Activated effector memory CD4-positive, alpha-beta T cell treated with Interleukin-2 at 50 U/mL for 16 hours (primary cell): ENCODE measurements at places on chromosomes 4 and X.

- no peak for DNase-seq
These were observed at the start of gene GABRQ for GRCh38 chrX:152637649-152638442. TSS of gene GABRQ (plus strand) at chrX:152637895. CDS start at chrX:152638203, 308 bp downstream.

DNA sequence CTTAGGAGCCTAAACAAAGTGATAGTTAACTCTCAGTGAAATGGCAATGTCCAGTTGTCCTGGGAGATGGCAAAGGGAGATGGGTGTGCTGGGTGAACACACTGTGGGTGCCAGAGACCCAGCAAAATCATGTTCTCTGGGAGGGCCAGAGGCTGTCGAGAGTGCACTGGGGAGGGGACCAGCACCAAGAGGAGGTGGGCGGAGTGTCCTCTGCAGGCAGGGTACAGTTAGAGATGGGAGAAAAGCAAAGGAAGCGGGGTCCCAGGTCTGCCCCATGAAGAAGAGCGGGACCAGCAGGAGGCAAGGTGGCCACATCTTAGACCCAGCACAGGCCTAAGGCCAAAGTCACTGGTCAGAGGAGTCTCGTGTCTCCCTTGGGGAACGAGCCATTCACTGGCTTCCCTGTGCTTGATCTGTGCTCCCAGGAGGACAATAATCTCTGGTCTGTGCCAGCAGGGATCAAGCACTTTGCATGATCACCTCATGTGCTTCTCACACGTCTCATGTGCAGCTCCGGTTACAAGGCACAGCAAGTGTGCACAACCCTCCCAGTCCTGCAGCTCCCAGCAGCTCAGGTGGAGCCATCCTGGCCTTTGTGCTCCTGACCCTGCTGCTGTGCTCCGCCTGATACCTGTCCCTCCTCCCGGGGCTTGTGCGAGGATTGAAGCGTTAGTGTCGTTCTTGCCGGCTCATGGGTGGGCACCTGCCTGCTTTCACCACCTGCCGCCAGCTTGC, 100.9 kb downstream of the FAM53A start:
- no peak for DNase-seq

GRCh38 chrX:15515931-15516330, 15.3 kb downstream of the BMX start:
- DNase-seq, result no peak

DNA sequence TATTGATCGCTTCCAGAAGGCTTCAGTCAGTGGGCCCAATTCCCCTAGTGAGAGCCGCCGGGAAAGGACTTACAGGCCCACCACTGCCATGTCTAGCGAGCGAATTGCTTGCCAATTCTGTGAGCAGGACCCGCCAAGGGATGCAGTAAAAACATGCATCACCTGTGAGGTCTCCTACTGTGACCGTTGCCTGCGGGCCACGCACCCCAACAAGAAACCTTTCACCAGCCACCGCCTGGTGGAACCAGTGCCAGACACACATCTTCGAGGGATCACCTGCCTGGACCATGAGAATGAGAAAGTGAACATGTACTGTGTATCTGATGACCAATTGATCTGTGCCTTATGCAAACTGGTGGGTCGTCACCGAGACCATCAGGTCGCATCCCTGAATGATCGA, 15.3 kb downstream of the MID2 start:
- DNase-seq, result no peak

DNA sequence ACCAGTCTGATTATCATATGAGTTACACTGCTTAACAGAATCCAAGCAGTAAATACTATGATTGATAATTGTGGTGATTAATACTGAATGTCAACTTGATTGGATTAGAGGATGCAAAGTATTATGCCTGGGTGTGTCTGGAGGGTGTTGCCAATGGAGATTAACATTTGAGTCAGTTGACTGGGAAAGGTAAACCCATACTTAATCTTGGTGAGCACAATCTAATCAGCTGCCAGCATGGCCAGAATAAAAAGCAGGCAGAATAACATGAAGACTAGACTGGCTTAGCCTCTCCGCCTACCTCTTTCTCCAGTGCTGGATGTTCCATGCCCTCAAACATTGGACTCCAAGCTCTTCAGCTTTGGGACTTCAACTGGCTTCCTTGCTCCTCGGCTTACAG, 961.3 kb downstream of the ADGRL3 start:
- DNase-seq, result no peak

- DNase-seq, result no peak
These were observed 4.7 kb upstream of the PGRMC2 start for GRCh38 chr4:128292349-128292748.

- DNase-seq, result no peak
These were observed 695.2 kb downstream of the GRXCR1 start for GRCh38 chr4:43587758-43588157.

DNA sequence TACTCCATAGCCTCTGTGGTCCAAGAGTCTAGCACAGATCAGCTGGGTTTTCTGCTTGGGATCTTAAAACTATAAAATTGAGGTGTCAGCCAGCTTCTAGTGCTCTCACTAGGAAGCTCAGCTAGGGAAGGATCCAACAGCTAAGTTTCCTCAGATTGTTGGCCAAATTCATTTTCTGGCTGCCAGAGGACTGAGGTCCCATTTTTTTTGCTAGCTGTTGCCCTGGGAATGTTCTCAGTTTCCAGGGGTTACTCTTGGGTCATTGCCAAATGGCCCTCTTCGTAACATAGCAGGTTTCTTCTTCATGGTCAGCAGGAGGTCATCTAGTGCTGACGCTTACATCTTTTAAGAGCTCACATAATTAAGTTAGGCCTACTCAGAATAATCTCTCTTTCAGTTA, 2178.2 kb downstream of the ARAP2 start:
- no peak for DNase-seq

DNA sequence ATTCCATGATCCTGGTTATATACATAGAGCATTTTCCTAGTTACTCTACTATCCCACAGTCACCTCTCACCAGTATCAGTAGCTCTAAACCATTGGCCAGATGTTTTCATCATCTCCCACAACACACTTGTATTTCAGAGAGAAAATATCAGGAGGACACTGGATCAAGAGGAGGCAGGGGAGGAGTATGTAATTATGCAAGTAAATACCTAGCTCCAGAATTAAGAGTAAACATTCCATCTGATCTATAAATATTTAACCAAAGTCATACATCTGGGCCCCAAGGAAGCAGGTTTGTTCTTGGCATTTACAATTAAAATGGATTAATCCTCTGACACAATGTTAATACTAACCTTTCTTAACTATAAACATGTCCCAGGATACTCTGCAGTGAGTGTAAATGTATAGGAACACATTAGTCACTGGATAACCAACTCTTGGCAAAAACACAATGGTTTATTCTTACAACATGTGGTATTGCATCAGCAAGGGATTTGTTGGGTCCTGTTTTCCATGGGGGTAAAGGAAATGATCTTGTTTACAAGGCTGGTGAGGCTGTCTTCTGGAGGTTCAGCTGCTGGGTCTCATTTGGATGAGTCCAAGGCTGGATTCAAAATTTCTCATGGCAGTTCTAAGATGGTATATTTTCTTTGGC, 170.1 kb downstream of the ATG4A start:
- no peak for DNase-seq

- DNase-seq, result no peak
These were observed 25.8 kb downstream of the GABRA4 start for GRCh38 chr4:46967631-46968030.

GRCh38 chr4:138669479-138670315, 345.9 kb upstream of the NOCT start:
- no peak for DNase-seq

DNA sequence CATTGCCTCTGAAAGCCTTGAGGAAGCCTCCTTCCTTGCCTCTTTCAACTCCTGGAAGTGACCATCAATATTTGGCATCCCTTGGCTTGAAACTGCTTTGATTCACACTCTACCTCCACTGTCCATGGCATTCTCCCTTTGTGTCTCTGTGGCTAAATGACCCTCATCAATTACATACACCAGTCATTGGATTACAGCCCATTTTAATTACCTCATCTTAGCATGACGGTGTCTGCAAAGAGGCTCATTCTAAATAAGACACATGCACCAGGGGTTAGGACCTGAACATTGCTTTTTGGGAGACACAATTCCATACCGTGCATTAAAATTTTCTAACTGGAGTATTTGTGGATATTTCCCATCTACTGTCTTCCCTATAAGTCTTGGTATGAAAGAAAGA, 60.7 kb upstream of the FAM9A start:
- DNase-seq, result no peak

DNA sequence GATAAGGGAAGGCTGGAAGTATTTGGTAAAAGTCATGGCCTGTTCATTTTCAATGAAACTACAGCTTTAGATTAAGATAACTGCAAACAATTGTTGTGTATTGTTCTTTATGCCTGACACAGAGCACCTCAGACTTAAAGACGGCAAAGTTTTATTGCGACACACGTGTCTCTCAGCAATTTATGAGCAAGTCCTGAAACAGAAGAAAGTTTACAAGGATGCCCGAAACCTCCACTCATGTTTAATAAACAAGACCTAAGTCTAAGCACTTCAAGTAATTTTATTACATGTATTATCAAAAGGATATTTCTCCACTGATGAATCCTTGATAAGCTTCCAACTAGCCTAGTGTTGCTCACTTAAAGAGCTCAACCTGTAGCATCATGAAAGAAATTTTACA, 51.0 kb downstream of the DHX15 start:
- DNase-seq, result no peak

DNA sequence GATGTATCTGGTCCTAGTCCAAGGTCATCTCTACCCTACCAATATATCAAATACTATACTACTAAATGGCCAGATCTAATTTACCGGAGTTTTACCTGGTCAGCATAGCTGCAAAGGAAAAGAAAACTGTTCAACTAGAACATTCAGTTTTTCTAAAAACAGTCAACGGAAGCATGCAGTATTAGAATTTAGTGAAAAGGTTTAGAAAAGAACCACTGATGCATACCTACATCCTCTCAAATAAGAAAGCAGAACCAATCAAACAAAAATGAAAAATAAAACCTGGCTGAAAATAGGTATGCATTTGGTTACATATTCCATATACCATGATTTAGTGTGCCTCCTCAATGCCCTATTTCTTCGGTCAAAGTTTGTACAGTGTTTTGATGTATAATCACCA, 140.0 kb downstream of the CHM start:
- no peak for DNase-seq
